ENCODE measurements at places on chromosomes 7 and 10.

- DNase-seq, result no peak
Observed at GRCh38 chr10:35424680-35425285, 88.5 kb downstream of the CCNY start.

GRCh38 chr10:3272300-3272699, 99.7 kb upstream of the PITRM1 start:
- DNase-seq, result no peak

- no peak for DNase-seq
Observed at GRCh38 chr10:26488344-26488743, 50.2 kb downstream of the APBB1IP start.

DNA sequence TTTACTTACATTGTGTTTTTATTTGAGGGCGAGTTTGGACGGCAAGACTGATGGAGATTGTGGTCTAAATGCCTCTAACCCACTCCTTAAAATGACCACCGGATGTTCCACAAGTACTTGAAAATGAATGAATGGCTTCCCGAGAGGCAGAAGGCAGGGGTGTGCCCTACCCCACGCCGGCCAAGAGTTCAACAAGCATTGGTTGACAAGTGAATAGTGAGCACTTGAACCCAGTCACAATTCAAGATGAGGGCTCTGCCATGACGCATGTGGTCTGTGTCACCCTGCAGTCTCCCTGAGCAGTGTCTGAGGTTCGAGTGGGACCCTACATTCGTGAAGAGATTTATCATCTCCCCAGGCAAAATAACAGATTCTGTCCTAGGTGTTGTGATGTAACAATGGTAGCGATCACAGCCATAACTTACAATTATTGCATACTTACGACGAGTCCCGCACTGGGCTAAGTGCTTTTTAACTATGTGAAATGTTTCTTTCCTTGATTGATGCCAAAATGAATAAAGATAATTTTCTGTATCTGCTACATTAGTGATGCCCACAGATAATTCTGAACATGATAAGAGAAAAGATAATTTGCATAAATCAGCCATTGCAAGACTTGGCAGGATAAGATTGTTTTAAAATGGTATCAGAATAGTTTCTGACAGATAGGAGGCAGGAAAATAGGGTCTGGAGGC, 305.4 kb downstream of the WDR37 start:
- DNase-seq, result no peak

GRCh38 chr7:55018361-55019190, at the start of gene EGFR:
Gene EGFR, plus strand, starts transcription at chr7:55019017. Its CDS starts 261 bp downstream, at chr7:55019278.
- peak; percentile 99 for DNase-seq

DNA sequence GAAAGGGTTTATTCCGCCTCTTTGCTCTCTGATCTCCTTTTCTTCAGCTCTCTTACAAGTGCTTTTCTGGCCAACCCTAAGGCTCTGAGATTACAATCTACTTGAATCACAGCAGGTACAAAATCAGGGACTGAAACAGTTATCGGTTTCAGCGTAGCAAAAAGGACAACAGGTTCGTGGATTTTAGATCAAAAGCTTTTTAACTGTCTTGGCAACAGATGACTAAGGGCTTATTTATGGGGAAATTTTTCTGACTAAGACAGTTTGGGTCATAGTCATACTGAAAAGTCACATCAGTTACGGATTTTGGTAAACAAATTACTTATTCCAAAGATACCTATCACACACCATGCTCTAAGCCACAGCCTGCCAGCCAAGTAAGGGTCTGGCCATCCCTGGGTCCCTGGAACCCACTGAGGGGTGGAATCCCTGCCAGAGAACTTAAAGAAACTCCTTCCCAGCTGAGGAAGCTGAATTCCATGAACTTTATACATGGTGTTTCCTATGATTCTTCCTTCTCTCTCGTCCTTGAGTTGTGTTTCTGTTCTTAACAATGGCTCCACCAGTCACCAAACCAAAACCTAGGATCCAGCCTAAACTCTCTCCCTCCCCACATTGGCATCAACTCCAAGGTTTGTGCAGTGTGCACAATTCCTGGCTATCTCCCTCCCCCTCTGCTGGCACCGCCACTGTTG, 169.3 kb downstream of the FAM107B start:
- peak; percentile 86 for DNase-seq

DNA sequence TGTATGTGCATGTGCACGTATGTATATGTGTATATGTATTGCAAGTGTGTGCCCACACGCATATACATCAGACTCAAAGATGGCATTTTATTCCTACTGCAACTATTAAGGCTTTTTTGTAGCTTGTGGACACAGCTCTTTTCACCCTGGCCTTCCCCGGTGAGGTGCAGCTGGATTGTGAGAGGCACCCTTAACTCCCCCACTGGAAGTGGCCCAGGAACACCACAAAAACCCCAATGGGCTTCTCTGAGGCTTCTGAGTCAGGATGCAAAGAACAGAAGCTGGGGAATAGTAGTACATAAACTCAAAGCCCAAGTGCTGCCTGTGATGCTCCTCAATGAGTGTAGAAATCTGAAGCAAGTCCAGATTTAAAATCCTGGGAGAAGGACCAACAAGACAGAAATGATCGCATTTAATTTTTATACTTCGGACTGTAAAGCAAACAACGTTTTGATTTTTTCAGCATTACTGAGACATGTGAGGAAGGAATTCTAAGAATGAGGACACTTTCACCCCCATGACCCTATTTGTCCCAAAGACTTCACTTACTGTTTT, 369.2 kb upstream of the MGMT start:
- DNase-seq, result no peak

DNA sequence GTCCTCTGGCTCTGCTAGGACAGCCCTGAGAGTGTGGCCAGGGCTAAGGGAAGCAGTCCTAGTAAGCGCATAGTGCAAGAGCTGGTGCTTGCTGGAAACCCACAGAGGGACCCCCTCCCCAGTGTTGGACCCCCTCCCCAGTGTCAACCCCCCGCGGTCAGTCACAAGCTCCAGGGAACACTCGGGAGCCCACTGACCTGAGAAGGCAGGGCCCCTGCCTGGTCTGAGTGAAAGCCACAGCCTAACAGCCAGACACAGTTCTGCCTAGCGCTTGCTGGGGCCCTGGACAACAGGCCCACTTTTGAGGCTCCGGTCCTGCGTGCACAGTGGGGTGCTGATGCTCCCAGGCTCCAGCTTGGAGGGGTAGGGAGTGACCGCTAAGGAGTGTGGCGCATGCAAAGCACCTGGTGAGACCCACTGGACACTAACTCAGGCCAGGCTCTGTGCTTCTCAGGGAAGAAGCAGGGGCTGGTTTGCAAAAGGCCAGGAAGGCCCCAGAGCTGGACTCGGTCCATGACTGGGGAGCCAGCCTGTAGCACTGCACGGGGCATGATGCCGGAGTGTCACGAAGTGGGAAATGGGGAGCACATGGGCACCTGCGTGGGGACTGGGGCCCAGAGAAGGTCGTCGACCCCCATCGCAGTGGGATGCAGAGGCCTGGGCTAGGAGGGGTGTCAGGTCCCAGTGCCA, 175.8 kb upstream of the PPP2R2D start:
- peak; percentile 61 for DNase-seq

- no peak for DNase-seq
Observed at GRCh38 chr7:69257592-69257991, 340.7 kb upstream of the AUTS2 start.

GRCh38 chr10:48939790-48940325, at the start of gene LRRC18:
Gene LRRC18, minus strand, starts transcription at chr10:48939840. Its CDS starts 25,685 bp downstream, at chr10:48914155.
- no peak for DNase-seq

DNA sequence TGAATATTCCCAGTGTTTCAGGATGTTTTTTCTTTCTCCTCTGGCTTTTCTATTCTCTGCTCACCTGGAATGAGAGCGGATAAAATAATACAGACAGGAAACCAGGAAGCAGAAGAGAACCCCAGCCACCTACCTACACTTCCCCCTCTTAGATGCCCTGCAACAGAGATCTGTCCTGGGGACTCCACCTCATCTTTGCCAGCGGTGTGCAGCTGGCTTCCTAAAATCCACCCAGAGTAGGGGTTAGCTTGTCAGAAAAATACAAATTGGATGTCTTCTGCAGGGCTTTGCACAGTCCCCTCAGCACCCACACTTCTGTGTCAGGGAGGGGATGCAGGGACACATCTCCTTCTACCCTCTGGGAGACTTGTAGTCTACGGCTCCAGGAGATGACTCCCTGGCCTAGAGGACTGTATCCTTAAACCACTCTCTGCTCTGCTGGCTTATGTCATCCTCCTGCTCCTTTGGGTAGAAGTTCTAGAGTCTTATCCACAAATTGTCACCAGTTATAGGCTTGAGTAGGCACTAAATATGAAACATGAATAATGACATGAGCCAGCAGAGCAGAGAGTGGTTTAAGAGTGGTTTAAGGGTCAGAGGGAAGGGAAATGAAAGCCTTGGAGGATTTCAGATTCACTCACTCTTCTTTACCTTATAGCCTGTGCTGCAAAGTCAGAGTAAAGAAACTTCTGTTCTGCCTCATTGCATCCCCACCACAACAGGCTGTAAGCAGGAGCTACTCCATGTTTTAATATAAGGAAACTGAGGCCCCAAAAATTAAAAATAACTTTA, 749.4 kb downstream of the AUTS2 start:
- peak; percentile 23 for DNase-seq

DNA sequence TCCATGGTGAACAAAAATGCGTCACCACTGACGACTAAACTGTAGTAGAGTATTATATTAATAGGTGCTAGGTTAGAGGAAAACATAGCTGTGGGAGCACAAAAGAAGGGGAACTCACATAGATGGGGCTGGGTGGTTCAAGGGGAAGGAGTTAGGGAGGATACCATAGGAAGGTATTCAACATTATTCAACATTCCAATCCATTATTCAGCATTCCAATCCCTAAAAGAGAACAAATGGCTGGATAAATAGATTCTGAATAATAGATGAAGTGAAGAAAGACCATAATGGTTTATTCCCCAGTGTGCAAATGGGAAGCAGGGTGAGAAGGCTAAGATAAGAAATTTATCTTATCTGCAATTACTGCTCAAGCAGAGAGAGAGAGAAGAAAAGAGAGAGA, 61.4 kb downstream of the AASS start:
- no peak for DNase-seq

DNA sequence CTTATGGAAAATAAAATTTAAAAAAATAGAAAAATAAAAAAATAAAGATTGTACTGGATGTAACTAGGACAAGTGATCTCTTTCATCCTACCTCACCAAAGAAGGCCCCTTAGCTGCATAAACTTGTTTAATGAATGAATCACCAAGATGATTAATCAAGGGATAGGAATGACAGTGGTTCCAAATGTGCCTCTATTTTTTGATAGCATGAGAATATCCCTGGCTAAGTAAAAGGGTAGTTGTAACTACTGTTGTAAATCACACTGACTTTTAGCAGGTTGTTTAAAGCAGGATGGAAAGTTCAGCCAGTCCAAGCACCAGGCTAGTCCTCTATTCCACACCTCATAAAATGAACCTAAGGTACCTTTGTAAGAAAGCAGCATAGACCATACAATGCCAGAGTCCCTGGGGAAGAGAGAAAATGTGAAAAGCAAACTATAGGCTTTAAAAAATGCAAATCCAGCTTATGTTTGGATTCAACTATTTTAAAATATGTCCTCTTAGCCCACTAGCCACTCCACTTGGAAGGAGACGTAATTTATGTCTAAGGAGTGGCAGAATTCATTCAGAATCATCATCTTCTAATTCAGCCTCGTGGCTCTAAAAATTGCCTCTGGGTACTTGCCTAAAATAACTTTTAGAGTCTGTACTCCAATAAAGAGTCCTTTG, 126.8 kb downstream of the SKIDA1 start:
- DNase-seq, result peak; percentile 73

DNA sequence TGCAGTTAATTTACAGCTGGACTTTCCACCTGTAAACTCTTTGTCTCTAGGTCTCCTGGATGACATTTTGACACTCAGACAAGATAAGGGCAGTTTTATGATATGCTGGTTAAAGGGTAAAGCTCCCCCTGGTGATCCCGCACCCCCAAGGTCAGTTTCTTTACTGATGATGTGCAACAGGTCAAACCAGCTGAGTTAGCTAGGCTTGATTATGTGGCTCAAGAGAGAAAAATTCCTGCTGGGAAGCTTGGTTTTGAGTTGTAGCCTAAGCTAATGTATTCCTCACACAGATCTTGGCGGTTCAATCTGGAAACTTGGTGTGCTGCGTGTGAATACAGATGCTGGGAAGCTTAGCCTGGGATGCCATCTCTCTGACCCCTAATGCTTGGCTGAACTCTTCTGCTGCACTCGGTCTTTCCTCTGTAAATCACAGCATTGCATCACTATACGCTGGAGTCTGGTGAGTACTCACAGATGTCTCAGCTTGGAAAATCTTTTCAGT, 11.4 kb upstream of the AKR1D1 start:
- no peak for DNase-seq

DNA sequence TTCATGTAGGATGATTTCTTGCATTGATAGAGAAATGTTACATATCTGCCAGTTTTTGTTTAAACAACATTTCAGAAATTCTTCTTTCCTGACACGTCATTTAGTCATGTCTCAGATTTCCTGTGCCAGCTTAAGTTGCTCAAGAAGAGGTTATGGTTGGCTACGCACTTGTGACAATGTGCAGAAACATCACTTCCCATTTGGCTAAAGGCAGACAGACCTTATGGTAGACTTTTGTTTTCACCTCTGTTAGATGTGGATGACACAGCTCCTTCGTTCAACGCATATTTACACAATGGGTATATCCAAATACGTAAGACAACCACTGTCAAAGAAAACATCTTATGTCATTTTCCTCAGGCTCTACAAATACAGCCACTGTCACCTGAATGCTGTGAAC, 125.8 kb downstream of the DOCK4 start:
- peak; percentile 41 for DNase-seq

DNA sequence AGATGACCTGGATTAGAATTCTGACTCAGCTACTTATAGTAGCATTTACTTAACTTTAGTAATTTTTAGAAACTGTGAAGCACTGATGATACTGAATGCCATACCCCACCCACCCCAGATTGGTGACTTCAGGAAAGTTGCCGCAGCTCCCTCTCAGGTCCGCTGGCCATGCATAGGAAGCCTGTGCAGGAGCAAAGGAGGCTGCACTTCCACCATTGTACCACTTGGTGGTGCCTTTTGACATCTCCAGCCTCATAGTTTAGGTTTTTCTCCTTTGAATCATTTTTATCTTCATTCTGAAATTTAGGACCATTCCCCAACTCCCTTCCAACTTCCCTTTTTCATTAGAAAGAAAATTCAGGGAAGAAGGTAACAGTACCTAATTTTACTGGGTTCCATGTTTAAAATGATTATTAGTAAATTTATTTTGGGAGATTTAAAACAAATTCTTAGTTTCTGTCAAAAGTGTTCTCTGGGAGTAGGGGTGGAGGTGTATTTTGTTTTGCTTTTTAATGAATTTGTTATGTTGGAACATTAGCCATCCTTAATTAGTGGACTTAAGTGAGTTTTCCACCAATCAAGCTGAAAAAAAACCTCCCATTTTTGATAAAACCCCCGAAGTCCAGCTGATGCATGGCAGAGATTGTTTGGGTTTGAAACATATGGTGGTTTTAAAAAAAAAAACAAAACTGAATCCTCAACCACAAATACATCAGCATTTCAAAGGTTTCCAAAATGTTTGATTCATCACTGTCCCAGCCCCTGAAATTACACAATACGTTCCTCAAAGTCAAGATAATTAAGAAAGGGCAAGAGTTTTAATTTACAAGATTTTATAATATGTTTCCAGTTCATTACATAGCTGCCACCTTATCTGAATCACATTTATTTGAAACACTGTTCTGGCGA, 109.6 kb downstream of the WNT2 start:
- peak; percentile 71 for DNase-seq

GRCh38 chr10:113697595-113697994, 17.9 kb downstream of the CASP7 start:
- no peak for DNase-seq
